ENCODE measurements at places on chromosomes 7 and 10.
A peak's percentile ranks its signal among the peaks of the same experiment; 100 is the strongest.

GRCh38 chr7:107948645-107949442 lies 54.1 kb downstream of the LAMB1 start:
- no peak for DNase-seq

GRCh38 chr10:22468570-22469320 lies 123.4 kb downstream of the SPAG6 start:
- DNase-seq, result no peak

DNA sequence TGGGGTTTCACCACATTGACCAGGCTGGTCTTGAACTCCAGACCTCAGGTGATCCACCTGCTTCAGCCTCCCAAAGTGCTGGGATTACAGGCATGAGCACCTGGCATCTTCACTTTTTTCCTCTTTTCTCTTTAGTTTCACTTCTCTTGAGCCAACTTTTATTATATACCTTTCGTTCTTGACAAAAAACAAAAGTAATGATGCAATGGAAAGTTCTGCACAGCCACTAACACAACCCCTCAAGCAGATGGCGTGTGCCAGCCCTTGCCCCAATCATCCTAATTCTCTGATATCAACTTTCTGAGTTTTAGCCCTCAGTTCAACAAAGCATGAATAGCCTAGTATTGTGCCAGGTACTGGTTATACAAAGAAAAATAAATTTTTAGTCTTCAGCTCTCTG lies 223.6 kb downstream of the CHCHD3 start:
- no peak for DNase-seq

DNA sequence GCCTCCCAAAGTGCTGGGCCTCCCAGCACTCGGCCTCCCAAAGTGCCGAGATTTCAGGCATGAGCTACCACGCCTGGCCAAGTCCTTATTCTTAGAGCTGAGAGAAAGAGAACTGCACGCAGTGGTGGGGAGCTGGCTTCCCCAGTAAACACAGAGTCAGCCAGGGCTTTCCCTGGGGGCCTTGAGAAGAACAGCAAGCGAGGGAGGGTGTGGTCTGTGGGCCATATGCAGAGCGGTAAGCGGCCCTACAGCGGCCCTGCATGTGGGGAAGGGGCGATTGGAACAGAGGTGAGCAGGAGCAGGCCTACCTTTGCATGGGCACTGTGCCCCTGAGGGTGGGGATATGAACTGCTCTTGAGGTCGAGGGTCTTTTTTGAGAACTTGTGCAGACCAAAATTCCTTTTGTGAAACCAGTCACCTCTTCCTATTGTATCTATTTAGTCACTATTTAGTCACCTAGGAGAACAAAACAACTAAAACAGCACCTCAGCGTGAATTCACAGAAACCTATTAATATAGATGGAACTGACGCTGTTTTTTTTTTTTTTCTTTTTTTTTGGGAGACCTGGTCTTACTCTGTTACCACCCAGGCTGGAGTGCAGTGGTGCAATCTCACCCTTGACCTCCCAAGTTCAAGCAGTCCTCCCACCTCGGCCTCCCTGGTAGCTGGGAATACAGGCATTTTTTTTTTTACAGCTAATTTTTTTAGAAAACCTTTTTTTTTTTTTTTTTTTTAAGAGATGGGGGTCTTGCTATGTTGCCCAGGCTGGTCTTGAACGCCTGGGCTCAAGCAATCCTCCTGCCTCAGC lies 36.9 kb upstream of the SH2D4B start:
- no peak for DNase-seq

DNA sequence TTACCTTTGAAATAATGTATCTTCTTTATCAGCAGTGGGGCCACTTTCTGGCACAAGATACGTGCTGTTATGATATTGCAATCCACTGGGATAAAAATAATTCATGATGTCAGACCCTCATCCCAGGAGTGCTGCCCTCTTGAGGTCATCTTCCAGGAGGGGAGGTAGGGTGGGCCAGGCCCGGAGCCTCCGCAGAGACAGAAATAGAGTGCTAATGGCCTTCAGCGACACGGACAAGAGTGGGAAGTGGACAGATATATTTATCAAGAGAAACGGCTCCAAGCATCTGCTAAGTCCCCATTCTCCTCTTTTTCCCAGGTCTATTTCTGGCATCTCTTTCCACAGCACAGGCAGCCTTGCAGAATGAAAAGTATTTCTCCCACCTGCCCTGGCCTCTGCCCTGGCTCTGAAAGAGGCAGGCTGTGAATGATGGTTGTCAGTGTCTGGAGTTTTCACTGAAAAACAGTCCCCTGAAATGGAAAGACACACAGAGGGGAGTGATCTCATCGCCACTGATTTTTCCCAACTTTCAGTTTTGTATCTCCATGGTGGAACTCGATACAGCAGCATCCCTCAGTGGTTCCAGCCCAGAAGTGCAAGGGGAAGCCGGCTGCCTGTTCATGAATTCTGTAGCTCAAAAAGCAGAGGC lies 251.7 kb upstream of the MYO3A start:
- peak; percentile 95 for DNase-seq

DNA sequence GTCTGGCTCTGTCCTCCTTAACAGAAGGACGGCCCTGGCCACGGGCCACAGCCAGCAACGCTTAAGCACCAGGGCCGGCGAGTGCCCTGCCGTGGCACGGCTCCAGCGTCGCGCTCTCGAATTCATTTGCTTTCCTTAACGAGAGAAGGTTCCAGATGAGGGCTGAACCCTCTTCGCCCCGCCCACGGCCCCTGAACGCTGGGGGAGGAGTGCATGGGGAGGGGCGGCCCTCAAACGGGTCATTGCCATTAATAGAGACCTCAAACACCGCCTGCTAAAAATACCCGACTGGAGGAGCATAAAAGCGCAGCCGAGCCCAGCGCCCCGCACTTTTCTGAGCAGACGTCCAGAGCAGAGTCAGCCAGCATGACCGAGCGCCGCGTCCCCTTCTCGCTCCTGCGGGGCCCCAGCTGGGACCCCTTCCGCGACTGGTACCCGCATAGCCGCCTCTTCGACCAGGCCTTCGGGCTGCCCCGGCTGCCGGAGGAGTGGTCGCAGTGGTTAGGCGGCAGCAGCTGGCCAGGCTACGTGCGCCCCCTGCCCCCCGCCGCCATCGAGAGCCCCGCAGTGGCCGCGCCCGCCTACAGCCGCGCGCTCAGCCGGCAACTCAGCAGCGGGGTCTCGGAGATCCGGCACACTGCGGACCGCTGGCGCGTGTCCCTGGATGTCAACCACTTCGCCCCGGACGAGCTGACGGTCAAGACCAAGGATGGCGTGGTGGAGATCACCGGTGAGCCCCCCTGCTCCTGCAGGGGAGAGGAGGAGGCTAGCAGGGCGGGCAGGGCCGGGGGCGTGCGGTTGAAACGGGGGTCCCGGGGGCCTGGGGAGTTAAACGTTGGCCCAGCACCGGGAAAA lies at the start of gene HSPB1:
Gene HSPB1 (plus strand): TSS at position 327 of the 855 bp plus-strand sequence. CDS start 40 bp downstream, at position 367.
- peak; percentile 66 for DNase-seq

DNA sequence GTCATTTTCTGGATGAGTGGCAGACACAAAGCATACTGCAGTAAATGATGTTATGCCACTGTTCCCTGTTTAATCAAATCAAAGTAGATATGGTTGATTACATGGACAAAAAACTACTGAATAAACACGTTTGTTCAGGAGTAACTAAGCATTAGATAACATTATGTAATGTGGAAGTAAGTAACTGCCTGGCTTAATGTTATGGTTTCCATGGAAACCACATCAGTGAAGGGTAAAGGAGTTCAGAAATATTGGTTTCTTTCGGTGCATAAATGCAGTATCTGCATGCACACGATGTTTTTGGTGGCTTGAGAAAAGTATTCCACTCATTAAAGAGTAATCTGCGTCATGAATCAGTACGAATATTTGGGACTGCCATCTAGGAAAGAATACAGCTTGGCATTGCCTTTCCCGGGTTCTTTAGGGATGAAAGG lies 131.3 kb upstream of the PRKCQ start:
- DNase-seq, result no peak

GRCh38 chr7:43450894-43451293 lies 132.0 kb upstream of the STK17A start:
- no peak for DNase-seq

DNA sequence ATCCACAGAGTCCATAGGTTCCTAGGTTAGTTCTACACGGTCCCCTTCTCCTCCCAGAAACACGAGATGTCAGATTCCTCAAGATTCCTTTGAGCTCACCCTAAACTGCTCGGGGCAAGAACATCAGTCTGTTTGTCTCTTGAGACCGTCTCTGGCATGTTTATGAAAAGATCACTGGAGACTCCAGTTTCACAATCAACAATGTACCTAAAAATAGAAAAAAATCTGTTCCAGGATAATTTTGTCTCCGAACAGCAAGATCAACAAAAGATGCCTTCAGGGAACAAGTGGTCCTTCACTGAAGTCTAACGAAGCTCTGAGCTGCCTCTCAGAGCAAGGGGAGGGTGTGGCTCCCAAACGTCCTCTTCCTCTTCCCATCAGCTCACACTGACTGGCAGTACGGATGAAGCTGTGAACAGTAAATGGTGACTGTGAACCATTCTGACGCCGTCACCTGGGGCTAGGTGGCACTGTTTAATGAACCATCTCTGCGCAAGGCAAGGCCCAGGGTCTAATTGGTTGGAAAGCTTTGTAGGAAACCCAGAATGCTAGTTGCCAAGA lies 156.2 kb upstream of the LYZL1 start:
- no peak for DNase-seq

- no peak for DNase-seq
Observed at GRCh38 chr10:15141136-15142054, 27.1 kb downstream of the NMT2 start.

DNA sequence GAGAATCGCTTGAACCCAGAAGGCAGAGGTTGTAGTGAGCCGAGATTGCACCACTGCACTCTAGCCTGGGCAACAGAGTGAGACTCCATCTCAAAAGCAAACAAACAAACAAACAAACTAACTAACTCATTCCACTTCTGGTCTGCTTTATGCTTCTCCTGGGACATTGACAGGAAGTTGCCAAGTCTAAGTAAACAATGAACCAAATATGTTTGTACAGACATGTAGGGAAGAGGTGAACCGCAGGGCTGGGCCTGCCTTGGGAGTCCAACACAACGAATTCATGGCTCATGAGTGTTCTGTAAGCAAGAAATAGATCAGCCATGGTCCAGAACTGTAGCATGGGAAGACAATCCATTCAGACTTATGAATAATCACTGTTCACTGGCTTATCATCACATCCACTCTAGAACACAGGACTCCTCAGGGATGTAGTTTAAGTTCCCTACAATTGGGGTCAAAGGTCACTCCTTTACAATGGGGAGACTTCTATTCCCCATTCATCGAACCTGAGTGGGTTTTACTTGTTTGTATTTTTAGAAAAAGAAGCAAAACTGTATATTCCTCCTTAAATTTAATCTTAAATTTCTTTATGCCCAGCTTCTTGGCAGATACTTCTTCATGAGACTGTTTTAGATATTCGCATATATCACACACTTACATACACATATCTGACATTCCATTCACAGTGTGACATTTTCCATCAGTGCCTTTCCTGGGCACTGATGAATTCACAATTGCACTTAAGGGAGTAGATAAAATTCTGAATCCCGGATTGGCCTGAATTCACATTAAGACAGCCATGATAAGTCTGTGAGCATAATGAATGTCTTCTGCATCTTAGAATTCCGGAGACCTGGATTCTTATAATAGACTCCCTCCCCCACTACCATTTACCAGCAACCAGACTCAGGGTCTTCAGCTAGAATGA lies 159.1 kb upstream of the EEPD1 start:
- DNase-seq, result no peak

DNA sequence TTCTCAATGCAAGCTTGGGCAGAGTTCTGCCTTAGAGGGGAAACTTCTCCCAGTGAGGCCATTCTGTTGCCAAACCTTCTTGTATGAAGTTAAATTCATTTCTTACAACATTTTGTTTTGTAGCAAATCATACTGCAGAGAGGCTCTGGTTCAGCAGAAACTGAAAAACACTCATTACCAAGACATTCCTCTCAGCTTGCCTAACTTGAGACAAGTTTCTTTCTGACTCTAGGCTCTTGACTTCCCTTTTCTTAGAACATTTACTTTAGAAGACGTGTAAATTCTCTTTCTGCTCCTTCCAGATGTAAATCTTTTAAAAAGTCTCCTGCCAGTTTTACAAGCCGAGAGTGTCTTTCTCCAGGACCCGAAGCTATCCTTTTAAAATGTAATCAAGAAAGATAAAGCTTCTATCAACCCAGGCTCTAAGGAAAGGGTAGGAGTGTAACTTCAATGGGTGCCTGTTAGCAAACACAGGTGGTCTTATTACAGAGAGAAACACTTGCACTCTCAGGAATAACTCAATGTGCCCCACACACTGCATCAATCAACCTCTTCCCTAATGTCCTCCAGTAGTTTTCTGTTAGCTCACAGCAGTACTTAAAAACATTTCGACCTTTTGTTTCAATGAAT lies 80.5 kb upstream of the TAS2R16 start:
- no peak for DNase-seq

DNA sequence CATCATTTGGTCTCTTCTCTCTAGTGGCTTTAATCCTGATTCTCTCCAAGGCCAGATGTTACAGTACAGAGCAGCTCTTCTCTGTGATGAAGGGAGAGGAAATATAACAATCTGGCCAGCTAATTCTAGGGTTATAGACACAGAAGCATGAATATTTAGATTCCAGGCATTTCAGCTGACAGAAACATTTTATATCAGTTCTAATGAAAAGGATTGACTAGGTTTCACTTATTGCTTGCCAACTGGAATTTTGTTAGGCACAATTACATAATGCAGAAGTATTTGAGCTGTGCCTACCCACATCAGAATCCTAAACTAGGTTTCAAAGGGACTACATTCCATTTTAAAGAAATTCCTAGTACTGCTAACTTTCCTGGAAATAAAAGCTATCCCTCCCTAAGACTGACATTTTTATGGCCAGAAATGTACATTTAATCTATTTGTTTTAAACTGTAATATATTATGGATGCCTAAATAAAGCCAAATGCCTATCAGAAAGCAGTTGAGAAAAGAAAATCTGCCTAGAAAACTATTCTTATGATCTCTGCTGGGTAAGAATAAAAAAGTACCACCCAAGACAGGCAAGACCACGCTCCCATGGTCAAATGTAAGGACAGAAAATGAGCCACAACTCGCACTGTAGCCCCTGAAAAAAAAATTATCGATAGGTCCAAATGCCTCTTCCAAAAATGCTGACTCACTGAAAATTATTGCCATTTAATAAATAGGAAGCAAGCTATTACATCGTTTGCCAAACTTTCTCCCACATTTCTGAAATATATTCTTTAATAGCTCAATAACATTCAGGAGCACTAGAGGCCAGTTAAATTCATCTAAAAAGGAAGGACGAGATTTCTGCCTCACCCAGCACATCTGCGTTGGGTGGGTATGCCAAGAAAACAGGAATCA lies 498.1 kb downstream of the KCNMA1 start:
- no peak for DNase-seq

DNA sequence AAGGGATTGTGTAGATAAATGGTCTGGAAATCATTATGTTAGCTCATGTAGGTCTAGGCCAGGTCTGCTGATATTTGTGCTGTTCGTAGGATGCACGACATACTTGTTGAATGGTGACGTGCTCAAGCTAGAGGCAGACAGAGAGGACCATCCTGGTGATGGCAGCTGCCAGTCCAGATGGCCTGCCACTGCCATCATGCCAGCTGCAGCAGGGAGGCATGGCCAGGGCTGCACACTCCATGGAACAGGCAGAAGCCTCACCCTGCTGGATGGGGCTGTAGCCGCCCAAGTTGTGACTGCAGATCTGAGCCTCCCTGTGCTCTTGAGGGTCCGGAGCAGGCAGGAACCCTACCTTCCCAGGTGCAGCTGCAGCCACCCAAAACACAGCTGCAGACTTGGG lies 80.3 kb downstream of the SPDYE5 start:
- DNase-seq, result peak; percentile 53

- no peak for DNase-seq
Observed at GRCh38 chr10:21572578-21572977, 38.5 kb downstream of the MLLT10 start.

GRCh38 chr10:119468542-119469324 lies 73.8 kb downstream of the RGS10 start:
- DNase-seq, result peak; percentile 49

- no peak for DNase-seq
Observed at GRCh38 chr10:36531621-36532020, 593.8 kb upstream of the ANKRD30A start.
